ENCODE measurements at places on chromosomes 11 and 22.

GRCh38 chr11:59807047-59807610, 3.4 kb downstream of the MRPL16 start:
- no peak for DNase-seq

GRCh38 chr11:4049006-4049405, 45.6 kb upstream of the RRM1 start:
- no peak for DNase-seq

DNA sequence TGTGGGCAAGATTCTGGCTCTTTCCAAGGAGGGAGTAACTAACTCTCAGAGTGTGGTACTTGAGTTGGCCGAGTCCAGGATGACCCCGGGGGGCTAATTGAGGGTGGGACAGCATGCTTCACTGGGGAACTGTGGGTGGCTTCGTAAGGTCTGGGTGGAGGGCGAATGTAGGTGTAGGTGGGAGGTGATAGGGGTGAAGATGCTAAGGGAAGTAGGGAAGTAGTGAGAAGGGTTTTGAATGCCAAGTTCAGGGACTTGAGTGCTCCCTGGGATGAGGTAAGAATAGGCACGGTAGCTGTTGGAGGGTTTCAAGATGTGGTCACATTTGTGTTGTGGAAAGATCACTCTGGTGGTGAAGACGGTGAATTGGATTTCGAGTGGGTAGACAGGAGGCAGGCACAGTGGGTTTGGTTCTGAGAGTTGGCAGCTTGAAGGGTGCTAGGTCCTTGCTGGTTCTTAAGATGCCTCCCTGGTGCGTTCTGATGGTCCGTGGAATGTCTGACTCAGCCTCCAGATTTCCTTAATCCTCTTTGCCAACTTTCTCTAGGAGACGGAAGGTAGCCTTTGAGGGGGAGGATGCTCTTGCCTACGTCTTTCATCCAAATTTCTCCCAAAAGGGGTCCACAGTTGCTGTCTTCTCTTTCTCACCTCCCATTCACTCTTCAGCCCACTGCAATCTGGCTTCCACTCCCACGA, 2.5 kb upstream of the DNAL4 start:
- no peak for DNase-seq

- DNase-seq = no peak
These were observed 11.8 kb downstream of the MICAL3 start for GRCh38 chr22:18012531-18012930.

GRCh38 chr11:129804012-129804411, 11.6 kb upstream of the TMEM45B start:
- no peak for DNase-seq

- DNase-seq = no peak
These were observed 123.7 kb downstream of the MPPED2 start for GRCh38 chr11:30462421-30462820.

DNA sequence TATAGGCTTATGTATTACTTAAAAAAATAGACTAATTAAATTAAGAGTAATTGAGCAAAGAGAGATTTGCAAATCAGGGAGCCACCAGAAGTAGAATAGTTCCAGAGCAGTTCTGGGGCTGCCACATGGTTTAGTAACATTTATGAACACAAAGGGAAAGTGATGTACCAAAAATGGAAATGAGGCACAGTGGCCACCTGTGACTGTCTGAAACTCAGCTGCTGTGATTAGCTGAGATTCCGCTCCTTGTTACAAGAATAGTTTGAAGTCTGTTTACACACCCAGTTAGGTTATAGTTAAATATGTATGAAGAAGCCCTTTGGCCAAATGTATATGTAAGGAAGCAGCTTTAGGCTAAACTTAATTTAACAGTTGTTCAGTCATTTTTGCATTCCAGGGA, 901.5 kb upstream of the CHORDC1 start:
- DNase-seq = no peak

DNA sequence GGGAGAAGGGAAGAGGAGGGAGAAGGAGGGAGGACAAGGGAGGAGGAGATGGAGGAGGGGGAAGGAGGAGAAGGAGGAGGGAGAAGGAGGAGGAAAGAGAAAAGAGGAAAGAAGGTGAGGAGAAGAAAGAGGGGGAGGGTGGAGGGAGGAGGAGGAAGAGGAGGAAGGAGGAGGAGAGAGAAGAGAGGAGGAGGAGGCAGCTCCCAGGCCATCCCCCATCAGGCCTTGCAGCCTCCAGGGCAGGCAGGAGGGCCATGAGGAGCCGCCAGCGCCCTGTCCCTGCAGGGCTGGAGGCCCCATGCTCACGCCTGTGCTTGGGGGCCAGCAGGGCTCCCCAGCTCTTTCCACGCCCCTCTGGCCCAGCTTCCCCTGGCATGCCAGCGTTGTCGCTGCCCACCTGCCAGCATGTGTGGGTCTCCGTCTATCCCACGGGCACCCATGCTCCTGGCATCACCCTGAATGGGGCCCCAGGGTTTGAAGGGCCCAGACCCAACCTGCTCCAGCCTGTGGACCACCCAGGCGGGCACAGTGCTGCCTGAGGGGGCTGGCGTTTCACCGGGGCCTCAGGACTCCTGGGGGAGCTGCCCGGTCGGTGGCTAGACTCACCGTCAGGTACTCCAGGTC, 5.2 kb downstream of the TSPAN32 start:
- no peak for DNase-seq

- DNase-seq = no peak
These were observed 1.4 kb downstream of the VPREB1 start for GRCh38 chr22:22245935-22246525.

- DNase-seq = no peak
These were observed 22.2 kb downstream of the PTPRJ start for GRCh38 chr11:48002561-48002960.

GRCh38 chr11:83819931-83820549, 533.9 kb upstream of the CCDC90B start:
- no peak for DNase-seq

- no peak for DNase-seq
These were observed 720.6 kb upstream of the ANO5 start for GRCh38 chr11:21472261-21472660.

DNA sequence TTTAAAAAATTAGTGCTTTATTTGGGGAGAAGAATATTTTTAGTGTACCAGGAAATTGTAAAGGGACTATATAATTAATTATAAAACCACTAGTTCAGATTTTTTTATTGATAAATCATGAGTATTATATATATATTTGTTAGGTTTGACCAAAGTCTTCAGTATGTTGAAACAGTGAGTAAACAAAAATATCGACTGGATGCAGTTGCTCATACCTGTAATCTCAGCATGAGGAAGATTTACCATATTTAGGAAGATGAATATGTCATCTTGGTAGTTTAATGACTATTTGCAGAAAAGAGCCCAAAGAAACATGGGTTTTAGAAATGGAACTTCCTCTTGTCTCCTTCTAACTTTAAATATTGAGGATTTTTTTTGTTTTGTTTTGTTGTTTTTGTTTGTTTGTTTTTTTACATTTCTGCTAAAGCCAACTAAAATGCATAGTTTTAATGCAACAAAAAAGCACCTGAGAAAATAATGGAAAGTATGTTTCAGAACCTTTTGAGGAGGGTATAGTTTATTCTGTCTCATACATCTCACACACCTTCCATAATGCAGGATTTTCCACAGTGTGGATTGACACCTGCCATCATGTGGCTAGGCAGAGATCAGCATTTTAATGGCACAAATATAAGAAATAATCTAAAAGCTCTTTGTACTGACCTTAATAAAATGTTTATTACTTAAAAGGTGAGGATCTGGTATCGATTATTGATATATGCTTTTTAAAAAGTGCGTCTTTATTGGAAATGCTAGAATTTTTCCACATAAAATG, 114.3 kb downstream of the ARHGAP42 start:
- no peak for DNase-seq

GRCh38 chr11:69905611-69906452, 86.6 kb upstream of the FGF3 start:
- no peak for DNase-seq

- DNase-seq = no peak
These were observed 2.0 kb downstream of the ZNHIT2 start for GRCh38 chr11:65115361-65116082.

DNA sequence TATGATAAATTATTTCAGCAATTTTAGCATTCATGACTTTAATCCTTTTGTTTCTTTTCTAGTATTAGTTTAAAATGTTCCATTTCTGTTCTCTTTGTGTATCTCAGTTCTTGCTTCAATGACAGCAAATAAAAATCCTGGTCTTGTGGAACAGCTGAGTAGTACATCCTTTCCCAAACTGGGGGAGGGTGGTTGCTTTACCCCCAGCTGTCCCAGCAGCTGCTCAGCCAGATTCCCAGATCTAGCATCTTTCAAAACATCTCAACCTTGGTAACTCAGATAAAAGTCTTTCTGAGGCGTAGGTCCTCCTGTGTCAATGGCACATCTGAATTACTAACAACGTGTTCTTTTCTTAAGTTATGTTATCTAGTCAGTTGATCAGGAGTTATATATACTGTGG, 72.2 kb upstream of the GRK2 start:
- DNase-seq = no peak

- DNase-seq = no peak
These were observed 18.5 kb downstream of the SPECC1L start for GRCh38 chr22:24289114-24289513.

DNA sequence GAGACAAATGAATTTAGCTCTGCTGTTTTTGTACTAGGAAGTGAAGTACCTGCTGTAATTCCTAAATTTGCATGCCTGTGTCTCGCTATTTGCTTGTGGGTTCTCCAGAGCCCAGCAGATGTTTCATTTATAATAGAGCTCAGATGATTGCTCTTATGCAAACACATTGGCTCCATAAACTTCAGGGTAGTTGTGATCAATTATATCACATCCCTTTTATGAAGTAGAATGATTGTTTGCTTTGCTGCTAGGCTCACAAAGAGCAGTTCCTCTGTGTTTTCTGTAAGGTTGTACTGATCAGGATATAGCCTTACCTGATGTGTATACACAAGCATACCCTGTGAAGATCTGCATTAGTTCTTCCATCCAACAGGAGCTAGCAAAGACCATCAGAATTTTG, 64.1 kb downstream of the C11orf87 start:
- no peak for DNase-seq

DNA sequence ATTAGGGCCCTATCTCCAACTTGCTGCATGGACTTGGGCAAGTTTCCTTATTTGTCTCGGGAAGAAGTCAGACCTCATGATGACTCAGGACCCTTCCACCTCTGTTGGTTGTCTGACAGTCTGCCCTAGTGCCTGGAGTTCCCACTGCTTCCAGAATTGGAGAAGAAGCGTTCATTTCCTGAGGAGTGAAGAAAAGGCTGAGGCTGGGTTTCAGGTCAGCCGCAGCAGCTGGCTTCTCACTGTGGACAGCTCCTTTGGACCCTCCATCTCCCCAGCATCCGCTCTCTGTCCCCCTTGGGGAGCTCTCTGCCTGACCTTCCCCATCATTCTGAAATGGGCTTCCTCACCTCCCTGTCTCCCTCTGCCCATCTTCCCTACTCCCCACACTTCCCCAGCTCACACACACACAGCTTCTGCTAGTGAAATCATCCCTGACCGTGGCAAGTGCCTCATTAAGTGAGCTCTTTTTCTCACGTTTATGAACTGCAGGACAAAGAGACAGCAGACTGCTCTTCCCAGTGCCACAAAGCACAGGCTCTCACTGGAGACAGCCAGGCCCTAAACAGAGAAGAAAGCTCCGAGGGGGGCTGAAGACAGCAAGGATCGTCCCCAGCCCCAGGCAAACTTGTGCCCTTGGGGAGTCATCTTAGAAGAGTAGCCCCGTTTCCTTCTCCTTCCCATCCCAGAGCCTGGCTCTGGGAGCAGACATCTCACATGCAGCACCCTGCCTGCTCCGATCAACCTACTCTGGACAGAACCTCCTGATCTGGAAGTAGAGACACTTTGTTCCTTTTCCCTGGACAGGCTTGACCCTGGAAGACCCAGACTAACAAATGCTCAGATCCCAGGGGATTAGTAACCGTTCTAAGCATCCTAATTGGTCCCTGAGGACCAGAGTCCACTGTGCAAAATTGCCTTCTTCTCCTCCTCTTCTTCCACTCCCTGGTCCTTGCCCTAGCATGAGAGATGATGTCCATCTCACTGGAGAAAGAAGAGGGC, 157.9 kb downstream of the FEZ1 start:
- no peak for DNase-seq

- no peak for DNase-seq
These were observed 265.7 kb downstream of the OR4C45 start for GRCh38 chr11:50298182-50298988.

DNA sequence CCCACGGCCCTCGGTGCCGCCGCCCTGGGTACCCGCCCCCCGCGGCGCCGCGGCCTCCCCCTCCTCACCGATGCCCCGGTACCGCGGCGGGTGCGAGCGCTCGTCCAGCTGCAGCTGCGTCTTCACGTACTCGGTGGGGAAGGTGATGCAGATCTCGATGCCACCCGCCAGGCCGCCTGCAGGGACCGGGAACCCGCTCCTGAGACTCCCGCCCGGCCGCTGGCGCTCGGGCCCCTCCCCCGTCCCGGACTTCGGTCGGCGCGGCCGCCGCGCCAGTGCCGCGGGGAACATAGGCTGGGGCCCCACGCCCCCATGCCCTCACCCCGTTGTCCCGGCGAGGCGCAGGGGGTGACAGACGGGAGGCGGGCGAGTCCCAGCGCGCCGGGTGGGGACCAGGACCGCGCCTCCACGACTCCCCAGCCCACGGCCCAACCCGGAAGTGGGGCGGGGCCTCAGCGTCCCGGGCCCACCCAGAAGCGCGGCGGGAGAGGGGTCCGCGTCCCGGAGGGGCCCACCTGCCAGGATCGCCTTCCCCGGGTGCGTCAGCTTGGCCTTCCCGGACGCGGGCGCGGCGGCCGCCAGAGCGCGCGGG, 375 bp downstream of the SLC25A1 start:
- peak; percentile 53 for DNase-seq

All from effector memory CD4-positive, alpha-beta T cell (primary cell).